Astrocyte of the spinal cord (primary cell): ENCODE measurements at places on chromosomes 6 and 20.

DNA sequence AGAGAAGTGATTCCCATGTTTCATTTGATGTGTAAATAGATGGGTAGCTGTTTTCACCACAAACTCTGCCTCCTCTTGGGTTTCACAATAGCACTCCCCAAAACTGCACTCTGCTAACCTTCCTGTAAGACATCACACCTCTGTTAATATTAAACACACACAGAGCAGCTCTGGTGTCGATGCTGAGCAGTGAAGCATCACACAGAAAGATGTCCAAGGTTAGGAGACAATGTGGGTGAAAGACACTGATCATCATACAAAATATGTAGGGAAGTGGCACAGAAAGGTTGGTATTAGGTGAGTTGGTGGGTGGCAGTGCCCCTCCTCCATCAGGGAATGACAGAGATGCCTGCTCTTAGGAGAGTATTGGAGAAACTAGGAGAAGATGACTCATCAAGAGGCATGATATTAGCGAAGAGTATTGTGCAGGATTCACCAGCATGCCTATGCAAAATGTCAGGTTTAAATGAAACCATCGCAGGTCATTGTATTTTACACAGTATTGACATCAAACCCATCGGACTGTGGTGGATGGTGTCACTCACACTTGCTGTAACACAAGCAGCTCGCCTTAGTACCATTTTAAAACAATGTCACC, 199.7 kb downstream of the TBXT start:
- DNase-seq, result no peak

DNA sequence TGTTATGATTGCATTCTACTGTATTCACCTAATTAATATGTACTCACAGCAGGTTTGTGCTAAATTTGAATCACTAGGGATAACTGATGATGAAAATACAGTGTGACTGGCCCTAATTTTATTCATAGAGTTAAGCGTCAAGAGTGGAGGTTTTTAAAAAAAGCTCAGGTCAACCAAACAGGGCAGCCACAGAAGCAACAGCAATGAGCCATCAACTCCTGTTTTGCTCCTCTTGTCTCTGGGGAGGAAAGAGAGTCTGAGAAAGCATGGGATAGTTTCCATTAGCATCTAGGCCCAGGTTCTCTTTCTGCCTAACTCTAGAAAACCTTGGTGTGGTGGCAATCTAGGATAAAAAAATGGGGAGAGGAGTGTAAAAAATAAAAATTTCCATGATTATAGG, 122.1 kb downstream of the OGFRL1 start:
- DNase-seq, result peak; percentile 50

DNA sequence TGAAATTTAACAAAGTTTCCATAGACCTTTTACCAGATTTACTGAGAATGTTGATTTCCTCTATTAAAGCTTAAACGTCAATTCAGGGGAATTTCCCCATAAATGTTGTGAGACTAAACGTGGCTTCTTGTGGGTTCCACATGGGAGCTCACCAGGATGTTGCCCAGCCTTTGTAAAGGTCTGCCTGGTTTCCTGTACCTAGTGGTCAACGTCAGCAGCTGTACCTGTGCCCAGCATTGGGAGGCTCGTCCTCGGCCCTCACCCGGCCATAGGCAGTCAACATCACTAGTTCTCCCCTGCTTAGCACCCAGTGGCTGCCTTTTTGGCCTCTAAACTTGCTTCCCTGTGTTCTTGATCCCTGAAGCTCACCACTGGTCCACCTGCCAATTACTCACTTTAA, 22.1 kb upstream of the CD83 start:
- DNase-seq, result no peak

- no peak for DNase-seq
Observed at GRCh38 chr6:46059608-46060007, 43.9 kb upstream of the CLIC5 start.
